Suprapubic skin (tissue), 4 donors: ENCODE measurements at places on chromosomes 16 and 17.
A peak's percentile ranks its signal among the peaks of the same experiment; 100 is the strongest.

GRCh38 chr17:72618001-72618509, 474.4 kb downstream of the SLC39A11 start:
- peak; percentile 69 for DNase-seq

DNA sequence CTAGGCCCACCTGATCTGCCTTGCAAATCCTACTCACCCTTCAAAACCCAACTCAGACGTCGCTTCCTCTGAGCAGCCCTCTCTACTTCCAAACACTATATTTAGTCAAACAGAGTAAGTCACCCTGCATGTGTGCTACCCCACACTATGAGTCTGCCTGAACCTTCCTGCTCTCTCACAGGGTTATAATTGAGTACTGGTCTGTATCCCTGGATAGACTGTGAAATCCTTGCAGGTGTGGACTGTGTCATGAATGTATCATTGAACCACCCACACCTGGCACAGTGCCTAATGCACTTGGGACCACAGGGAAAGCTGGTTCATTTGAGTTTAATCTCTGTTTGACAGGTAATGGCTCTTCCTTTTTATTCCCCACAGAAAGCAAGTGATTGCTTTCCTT, 3.4 kb downstream of the FBXO39 start:
- DNase-seq: no peak

DNA sequence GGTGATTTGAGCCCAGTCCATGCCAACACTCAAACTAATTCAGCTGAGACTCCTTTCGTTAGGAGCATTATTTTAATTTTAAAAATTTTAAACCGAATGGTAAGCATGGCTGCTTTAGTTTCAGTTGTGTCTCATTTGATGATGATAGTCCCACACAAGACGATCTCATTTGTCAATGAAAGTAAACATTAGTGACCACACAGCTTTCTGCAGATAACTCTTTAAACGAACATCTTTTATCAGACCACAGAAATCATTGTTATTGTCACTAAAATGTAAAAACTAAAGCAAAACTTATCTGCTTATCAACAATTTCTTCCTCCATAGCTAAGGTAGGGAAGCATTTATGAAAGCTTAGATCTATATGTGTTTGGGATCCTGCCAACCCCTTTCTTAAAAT, 382.2 kb downstream of the ZFHX3 start:
- no peak for DNase-seq

DNA sequence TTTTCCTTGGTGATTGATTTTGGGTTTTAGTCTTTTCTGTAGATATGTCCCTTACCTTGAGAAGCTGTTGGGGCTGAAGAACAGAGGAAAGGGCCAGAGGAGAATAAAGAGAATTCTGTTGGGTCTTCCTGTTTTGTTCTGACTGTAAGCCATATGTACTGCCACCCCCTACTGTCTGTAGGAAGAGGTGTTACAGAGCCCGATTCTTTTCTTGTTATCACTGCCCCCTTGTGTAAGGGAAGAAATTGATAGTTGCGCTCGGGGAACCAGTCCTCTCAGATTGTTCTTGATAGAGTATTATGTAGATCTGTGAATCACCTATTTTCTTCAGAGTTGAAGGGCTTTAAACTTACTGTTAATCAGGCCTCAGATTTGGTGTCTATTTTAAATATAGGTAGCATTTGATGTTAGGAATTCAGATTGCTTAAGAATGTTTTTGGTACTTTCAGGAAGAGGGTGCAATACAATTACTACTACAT, 2.4 kb downstream of the TANC2 start:
- no peak for DNase-seq

- DNase-seq: no peak
Measured at GRCh38 chr17:81116704-81117103, 48.6 kb upstream of the PVALEF start.

DNA sequence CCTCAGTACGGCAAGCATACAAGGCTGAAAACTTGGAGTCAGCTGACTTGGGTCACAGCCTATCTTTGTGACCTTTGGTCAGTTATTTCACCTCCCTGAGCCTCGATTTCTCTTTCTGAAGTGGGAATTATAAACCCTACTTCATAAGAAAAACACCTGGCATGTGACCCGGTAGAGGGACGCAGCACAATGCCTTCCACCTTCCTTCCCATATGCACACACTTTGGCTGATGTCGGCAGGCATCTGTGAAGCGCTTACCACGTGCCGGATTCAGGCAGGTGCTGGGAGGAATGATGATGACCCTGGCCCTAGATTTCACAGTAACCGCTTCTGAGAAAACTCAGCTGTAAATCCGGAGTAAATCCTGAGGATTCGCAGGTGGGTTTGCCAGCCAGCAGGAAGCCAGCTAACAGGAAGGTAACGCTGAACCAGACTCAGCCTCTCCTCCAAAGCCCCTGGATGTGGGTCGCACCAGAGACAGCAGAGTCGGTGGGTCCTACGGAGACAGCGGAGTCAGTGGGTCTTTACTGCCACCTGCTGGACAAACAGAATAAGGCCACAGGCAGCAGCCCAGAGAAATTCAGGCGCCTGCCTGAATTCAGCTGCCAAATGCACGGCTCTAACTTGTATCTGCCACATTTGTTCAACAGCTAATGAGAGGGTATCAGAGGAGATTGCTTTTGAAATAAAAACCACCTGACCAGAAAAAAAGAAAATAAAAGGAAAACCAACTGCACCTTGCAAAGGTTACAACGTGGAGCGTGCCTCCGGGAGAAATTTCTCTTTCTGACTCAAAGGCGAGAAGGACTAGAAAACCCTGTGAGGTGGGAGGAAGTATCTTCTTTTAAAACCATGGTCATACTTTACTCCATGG, 16.6 kb downstream of the COPRS start:
- DNase-seq: peak; percentile 89

DNA sequence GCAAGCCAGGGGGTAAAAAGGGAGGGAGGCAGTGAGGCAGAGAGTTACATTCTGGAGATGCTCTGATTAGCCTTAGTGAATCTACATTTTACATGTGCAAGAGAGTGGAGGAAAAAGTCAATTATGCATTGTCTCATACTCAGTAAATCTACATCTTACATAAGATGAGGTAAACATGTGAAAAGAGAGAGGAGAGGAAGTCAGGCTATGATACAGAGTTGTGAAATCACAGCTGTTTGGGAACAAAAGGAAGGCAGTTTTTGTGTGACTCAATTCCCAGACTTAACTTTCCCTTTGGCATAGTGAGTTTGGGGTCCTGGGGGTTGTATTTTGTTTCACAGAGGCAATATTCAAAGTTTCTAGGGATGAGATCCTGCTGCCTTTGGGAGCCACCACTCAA, 67.8 kb downstream of the GP2 start:
- DNase-seq: no peak

- no peak for DNase-seq
Measured at GRCh38 chr17:48299760-48300159, 130.3 kb downstream of the SKAP1 start.

- no peak for DNase-seq
Measured at GRCh38 chr16:1596516-1596915, 15.4 kb downstream of the IFT140 start.

DNA sequence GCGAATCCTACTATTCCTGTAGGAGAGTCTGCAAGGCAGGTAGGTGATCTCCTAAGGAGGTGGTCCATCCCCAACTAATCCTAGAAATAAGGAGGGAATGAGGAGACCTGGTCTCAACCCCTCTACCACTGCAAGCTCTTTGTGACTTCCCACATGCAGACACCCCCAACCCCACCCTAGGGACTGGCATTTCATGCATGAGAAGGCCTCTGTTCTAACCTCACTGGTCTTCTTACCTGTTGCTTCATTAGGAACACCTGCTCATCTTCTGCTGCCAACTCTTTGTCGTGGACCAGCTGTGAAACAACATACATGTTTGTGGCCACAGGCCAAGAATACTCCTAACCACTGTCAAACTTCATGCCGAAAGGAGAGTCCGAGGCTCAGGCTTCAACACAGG, 22.6 kb downstream of the DYNC1LI2 start:
- no peak for DNase-seq

GRCh38 chr17:31254654-31255053, 42.4 kb downstream of the OMG start:
- no peak for DNase-seq

- DNase-seq: no peak
Measured at GRCh38 chr16:72357910-72358309, 186.0 kb upstream of the PMFBP1 start.

GRCh38 chr17:37779554-37779953, 34.7 kb upstream of the HNF1B start:
- DNase-seq: no peak

- no peak for DNase-seq
Measured at GRCh38 chr17:83036666-83037065, 42.7 kb upstream of the METRNL start.

DNA sequence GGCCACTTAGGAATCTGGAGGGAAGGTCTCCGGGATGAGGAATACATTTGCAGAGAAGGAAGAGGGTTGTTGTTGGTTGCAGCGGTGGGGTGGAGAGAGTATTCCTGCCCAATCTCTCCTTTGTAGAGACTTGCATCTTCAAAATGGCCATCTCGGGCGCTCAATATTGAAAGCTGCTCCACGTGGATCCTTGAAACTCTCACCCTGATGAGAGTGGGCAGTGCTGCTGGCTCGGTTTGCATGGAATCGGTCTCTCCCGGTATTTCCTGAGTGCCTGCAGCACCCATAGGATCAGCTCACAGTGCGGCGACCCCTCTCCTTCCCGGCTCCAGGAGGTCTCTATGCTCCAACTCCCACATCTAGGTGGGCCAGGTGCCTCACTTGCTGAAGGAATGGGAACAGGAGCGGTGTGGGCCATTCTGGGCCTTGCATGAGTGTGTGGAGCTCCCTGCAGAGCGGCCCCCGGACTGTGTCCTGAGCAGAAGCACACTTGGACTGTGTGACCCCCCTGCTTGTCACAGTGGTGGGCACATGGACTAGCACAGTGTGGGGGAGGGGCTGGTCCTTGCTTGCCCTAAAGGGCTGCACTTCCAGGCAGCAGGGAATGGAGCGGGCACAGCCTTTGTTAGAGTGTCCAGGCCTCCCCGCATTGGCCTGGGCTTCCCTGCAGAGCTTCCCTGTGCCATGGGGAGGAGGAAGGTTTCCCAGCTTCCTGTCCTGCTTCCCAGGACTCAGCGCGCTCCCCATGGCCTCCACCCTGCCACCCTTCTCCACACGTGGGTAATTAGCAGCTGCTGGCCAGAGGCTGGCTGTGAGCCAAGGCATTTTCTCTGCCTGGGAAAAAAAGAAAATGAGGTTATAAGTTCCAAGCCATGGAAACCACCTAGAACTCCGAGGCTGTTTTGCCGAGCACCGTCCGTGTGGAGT, 139.3 kb downstream of the IRF8 start:
- DNase-seq: no peak

- DNase-seq: no peak
Measured at GRCh38 chr17:47969930-47970724, 786 bp upstream of the CDK5RAP3 start.

DNA sequence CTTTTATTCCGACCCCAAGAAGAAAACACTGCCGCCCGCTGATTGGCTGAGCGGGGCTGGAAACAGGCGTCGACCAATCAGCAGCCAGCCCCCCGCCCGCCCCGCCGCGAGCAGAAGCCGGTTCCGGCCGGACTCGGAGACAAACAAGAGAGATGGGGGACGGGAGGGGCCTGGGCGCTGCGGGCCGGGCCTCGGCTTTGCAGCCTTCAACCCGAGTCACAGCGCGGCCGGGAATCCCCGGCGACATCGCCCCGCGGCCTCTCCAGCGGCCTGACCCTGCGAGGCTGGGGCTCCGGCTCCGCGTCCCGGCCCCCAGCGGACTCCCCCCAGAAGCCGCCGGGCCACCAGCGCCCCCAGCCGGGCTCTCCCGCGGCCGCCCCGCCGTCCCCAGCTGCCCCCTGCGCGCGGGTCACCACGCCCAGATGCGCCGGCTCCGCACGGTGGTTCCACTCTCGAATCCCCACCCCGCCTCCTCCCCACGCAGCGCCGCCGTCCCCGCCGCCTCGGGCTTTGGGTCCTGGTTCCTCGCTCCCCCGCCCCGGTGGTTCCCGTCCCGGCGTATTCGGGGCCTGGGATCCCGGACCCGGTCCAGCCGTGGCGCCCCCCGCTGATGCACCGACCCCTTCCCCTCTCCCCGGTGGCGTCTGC, 346 bp upstream of the SLC43A2 start:
- peak; percentile 96 for DNase-seq

GRCh38 chr17:75703591-75703990, 17.7 kb upstream of the ITGB4 start:
- no peak for DNase-seq

- no peak for DNase-seq
Measured at GRCh38 chr17:27157297-27157696, 136.6 kb upstream of the WSB1 start.

- no peak for DNase-seq
Measured at GRCh38 chr17:16820161-16820877, 130.3 kb downstream of the CCDC144A start.

DNA sequence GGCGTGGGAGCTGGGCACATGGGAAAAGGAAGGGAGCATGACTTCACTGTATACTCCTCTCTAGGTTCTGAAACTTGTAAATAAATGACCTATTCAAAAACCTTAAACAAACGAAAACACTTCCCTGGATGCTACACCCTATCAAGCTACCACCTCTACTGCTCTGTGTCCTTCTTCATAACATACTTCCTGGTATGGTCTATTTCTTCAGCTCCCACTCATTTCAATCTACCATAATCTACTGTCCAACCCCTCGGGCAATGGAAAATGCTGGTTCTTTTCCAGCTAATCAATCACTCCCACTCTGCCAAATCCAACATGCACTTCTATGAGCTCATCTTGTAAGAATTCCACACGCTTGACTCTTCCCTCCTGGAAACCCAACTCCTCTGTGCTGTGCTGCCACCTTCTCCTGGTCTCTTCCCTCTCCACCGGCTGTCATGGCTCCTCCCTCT, 42.4 kb downstream of the AMFR start:
- no peak for DNase-seq

DNA sequence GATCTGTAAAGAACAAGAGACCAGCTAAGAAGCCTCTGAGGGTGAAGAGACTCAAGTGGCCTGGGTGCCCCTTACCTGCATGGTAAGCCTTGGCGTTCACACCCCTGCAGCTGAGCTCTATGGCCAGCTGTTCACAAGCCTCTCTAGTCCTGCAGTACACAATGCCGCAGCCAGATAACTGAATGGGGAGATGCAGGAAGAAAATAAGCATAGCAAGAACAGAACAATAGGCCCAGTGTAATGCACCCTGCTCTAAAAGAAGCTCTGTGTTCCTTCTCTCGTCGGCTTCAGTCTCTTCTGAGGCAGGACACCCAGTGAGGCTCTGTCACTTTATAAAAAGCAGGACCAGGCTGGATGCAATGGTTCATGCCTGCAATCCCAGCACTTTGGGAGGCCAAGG, 5.4 kb downstream of the RECQL5 start:
- DNase-seq: no peak

GRCh38 chr16:1363501-1364041, 11.8 kb downstream of the GNPTG start:
- no peak for DNase-seq

DNA sequence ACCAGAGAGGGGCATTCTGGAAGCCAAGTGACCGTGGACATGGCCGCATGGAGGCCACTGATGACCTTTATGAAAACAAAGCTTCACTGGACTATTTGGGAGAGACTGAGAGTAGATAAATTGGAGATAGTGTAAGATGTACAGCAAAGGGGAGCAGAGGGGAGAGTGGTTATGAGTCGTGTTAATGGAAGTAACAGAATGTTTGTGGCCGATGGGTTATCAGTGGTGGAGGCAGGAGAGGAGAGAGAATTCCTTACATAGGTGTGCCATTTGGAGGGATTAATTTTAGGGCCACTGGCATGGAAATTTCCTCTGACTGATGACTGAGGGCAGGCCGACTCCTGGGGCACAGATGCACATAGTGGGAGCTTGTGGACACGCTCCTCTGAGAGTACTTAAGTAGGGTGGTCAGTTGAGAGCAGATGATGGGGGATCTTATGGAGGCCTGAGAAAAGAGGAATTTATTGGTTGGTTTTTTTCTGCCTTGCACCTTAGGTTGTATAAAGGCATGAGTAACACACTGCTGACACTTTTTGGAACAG, 19.2 kb downstream of the PRPSAP2 start:
- DNase-seq: no peak
